ENCODE measurements at places on chromosomes 4 and X.

DNA sequence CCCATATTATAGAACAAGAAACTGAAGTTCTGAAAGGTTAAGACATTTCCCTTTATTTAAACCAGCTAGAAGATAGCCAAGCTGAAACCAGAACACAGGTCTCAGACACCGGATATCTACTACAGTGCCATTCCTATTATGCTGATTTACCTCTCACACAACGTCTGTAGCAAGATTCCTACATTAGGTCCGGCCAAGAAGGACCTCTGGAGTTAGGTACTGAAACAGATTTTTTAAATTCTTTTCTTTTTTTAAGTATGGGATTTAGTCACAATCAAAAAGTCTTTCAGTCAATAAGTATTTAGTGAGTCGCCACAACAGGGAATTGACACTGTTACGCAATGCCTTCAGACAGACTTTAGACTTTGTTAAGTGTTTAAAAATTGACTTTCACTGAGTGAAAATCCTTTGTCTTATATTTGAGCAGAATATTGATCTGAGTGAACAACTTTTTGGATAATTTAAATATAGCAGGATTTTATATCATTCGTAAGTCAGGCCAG, 26.5 kb upstream of the SPANXN4 start:
- no peak for DNase-seq

DNA sequence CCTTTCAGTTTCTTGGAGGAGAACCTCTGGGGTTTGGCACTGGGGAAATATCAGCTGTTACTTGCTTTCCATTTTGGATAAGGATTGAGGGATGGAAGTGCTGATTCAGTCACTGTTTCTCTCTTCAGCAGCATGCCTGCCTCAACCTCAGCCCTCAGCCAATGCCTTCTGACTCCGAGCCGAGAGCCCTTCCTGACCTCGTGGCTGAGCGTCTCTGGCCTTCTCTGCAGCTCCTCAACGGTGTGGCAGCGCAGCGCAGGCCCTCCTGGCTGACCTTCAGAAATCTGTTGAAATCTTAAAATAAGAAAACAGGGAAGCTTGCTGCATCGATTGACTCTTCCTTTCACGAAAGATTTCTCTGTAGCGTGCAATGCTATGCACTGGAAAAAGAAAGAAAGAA, 434.3 kb upstream of the FAT1 start:
- no peak for DNase-seq

DNA sequence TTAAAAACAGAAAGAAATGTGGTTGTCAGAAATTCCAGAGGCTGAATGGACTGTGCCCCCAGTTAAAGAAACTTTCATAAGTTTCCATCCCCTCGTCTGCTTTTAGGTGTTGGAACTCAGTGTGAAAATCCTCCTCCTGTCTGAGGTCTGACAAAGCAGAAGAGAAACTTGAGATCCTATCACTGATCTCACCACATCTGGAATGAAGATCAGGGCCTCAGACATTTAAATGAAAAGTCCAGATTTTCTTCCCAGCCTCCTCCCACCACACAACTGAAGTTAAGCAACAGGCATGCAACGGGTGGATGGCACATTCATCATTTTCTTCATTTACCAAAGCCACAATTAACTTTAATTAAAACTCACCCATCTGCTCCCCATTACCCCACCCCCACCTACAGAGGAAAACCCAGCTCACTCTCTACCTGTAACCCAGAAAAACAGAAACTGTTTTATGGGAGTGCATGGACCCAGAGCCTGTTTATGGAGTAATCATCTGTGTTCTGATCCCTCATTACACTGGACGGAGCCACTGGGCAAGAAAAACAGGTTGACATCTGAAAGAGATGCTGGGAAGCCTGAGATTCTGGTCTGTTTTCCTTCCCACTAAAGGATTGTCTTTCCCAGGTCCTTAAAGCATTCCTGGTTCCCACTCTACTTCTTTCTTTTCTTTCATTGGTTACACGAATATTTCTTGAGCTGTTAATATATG, 58.1 kb upstream of the HOPX start:
- no peak for DNase-seq

DNA sequence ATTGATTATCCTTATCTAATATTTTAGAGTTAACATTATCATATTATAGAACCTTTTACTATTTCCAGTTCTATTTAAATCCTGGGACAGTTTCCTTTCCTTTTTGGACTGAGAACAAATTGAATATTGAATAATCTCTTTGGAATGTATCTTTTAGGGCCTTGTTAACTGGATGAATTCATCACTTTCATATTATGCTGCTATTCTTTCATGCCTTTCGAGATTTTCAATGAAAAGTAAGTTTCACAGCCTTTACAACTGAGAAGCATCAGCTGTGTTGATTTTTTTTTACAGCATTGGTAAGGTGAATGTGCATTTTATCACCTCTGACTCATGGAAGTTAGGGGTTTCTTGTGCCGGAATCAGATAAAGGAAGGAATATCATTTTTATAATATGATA, 39.6 kb downstream of the PDLIM5 start:
- DNase-seq, result no peak

DNA sequence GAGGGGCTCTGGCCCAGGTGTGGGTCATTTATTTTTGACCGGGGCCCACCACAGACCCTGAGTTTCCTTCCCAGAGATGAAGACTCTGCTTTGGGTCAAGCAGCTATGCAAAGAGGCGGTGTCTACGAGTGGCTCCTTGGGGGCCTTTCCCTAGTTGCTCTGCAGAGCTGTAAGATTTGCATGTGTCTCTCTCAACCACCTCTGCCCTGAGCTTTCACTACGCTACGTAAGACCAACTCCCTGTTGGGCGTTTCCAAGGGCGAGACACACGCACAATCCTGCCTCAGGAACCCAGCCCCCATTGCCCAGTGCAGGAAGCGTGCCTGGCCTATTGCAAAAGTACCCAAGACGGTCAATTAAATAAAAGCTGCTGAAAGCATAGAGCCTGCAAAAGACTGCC, 10.0 kb upstream of the ANOS1 start:
- DNase-seq, result no peak

DNA sequence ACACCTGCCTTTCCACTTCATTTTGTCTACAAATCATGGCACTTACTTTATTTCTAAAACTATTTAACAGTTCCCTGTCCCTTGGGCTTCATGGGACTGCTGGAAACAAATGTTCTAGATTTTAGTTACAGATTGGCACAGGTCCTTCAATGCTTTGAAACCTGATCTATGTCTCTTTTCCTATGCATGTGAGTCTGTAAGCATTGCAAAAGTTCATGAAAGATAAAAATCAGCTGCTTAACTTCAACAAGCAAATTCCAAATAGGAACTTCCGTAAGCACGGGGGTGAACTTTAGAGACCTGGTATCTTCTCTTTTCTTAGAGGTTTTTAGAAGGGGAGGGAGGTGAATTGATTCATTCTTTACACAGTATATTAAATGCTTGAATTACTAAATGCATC, 9.5 kb downstream of the LGI2 start:
- DNase-seq, result no peak

GRCh38 chr4:179631321-179631720, 2189.1 kb upstream of the AGA start:
- DNase-seq, result no peak

DNA sequence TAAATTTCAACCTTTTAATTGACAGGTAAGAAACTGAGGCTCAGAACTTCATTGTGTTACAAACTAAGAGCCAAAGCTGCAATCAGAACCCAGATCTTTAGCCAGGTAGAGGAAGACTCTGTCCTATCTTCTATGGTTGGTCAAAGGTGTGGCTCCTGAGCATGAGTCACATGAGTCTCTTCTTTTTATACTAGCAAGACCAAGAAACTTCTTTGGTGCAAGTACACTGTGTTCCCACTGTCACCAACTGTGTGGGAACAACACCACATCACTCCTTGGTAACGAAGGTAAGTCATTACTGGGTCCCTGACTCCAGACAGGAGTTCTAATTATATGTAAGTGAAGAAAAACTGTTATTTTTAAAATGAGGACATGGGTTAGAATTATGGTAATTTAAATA, 290.1 kb downstream of the INPP4B start:
- DNase-seq, result no peak

GRCh38 chr4:121462660-121463261, 81.9 kb upstream of the QRFPR start:
- DNase-seq, result peak; percentile 71

DNA sequence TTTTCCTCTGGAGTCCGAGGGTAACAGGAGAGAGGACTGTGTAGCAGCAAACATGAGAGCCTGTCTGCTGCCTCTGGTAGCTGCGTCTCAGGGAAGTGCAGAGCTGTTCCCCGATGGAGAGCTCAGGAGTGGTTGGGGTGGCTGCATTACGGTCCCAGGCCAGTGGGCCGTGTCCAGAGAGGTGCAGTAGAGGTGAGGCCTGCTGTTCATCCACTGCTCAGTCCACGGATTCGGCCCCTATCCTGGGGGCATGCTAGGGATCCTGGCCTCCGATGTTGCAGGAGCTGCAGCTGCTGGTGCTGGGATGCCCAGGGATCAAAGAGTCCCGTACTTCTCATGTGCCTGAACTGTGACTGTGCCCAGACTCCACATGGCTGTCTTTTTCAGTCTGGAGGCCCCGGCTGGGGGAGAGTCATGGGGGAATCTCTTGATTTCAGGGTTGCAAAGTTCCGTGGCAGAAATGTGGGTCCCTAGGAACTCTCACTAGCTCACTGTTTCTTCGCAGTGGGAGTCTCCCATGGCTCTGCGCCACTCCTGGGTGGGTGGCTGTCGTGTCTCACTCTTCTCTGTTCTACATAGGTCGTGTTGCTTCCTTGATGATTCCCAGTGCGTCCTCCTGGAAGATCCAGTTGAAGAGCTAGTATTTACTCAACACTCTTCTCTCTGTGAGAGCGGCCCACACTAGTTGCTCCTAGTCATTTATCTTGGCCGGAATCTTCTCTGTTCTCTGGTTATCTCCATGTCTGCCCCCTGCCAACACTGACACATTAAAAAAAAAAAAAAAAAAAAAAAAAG, 109.5 kb upstream of the CENPE start:
- no peak for DNase-seq
